ENCODE measurements at places on chromosomes 5 and 9. TPM values are rescaled to one million over a fixed set of nuclear protein-coding genes. Genes with fewer than 3 reads are reported as not detected.

DNA sequence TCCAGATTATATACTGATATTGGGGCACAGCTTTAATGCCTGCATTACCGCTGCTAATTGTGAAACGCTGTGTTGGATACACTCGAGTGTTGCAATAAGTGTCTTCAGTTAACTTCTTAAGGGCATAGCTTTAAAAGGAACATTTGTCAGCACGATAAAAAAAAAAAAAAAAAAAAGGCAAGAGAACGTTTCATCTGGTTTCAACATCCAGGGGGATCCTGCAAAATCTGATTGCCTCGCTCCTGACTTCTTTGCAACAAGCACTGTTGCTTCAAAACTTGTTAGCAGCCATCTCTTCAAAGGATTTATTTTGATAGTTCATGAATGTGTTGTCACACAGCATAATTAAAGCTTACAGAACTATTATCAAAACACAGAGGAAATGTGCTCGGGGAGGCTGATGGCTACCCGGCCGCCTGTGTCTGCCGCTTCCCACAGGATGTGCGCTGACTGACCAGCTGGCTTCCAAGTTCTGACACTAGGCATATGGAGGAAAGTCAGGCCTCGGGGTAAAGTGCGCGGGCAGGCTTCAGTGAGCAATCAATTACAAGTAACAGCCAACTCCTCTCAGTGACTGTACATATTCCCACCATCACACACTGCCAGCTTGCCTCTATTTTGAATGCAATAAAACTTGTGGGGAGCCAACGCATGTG is 77.7 kb downstream of the EBF1 start:
- peak; percentile 38 for DNase-seq

DNA sequence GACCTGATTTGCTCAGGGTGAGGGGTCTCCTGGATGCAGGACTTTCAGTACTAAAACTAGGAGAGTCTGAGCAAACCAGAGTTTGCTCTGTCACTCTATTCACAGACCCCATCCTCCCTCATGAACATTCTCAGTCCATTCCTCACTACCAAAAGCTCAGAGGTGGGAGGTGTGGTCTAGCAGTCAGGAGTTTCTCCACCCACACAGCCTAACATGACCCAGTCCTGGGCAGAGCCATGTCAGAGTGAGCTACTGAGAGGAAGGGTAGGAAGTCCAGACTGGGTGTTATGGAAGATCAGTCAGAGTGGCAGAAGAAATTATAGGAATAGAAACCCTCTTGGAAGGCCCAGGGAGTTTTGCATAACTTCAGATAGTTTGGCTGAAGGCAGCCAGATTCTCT is 113.3 kb upstream of the GRAMD2B start:
- DNase-seq: no peak

GRCh38 chr5:170582644-170583330 is 79.0 kb downstream of the KCNIP1 start:
- DNase-seq: no peak

CCL27 gene
- not detected for total RNA-seq

GRCh38 chr9:116992865-116993264 is 305.8 kb downstream of the TRIM32 start:
- no peak for DNase-seq

DNA sequence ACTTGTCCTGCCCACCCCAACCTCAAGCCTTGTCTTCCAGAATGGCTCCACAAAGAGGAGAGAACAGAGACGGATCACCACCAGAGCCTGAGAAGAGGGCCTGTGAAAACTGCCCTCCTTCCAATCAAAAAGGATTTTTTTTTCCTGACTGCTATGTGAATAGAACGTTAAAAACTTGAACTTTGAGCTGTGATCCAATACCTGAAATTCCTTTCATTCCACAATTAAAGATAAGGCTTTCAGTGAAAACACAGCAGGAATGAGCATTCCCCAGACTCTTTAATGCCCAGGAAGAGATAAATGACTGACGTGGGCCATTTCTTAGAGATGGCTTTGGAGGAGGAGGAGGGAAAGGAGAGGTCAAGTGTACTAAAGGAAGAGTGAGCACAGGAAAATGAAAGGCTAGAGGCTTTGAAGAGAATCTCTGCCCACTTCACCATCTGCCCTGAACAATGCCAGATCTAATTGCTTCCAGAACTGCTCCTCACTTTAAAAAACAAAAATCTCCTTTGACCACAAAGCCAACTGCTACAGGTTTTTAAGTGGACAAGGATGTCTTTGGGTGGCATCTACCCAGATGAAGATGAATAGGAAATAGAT is 177.9 kb upstream of the MAP3K1 start:
- DNase-seq: no peak

GRCh38 chr5:177098470-177099141 is 11.9 kb downstream of the FGFR4 start:
- no peak for DNase-seq

- DNase-seq: no peak
Measured at GRCh38 chr5:64453405-64453804, 52.4 kb upstream of the RGS7BP start.

ATP6V1G1 gene
- 172 TPM for total RNA-seq

DNA sequence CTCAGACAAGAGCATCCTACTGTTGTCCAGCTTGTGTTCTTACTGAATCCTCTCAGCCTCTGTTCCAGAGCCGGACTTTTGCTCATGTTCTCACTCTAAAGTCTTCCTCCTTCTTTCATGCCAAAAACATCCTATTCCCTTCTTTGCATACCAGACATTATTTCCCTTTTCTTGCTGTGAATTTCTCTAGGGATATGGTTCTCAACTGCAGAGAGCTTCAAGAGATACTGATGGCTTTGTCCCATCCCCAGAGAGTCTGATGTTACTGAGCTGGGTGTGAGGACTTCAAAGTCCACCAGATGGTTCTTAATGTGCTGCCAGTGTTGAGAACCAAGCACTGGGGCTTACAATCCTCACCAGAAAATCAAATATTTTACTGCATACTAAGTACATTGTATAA is 98.6 kb upstream of the FER start:
- DNase-seq: no peak

UNC13B gene
- total RNA-seq: 7.4 TPM

GRCh38 chr9:70639853-70640814 is 225.7 kb upstream of the KLF9 start:
- DNase-seq: peak; percentile 49

DNA sequence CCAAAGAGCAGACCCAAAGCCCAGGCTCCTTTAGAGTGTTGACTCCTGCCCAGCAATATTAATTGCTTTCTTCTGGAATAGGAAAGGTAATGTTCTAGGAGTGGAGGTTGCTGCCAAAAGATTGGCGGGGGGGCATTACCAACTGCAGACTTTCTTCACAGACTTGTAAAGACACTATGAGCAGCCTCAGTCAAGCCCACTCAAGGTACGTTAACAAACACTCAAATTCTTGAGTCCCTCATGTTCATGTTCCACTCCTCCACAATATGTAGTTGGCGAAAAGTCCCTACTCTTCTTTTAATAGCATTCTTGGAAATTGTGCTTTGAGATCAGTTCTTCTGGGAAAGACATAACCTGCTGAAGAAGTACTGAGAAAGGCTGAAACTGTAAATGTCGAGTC is 409.2 kb upstream of the KIF2A start:
- DNase-seq: no peak

DNA sequence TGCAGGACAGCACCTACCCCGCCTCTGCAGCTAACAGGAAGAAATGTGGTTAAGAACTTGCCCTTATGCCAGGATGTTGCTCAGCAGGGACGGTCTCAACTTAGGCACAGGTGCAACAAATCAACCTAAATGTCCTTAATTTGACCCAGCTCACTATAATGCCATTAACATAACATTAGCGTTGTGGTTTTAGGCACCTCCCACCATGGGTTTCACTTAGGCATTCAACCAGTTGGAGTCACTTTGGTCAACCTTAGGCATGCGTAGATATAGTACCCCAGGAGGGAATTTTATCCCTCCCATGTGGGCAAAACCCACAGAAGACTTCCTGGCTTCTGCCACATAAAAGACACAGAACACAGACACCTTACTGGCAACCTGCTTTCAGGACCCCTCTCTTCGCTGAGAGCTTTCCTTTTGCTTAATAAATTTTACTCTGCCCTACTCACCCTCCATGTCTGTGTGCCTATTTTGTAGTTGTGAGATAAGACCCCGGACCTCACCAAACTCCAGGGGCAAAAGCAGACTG is 8.7 kb upstream of the ERAP1 start:
- DNase-seq: peak; percentile 81

MEIKIN gene
- not detected for total RNA-seq
